ENCODE measurements at places on chromosomes 12 and 14. TPM values are rescaled to one million over a fixed set of nuclear protein-coding genes. Genes with fewer than 3 reads are reported as not detected.

DNA sequence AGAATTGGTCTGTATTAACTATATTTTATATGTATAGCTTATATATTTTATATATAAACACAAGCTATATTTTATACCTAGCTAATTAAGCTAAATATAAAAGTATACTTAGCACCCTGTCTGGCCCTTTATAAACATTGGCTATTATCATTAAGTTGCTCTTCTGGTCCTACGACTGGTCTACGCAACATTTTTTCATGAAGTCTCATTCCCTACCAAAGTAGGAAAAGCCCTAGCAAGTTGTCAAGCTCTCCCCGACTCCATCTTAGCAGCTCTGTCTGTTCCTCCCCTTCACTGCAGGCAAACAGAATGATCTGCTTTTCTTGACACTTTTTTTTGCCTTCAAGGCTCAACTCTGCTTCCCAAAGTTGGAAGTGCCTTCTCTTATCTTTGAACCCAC is 36.7 kb upstream of the ELK3 start:
- DNase-seq = no peak

DNA sequence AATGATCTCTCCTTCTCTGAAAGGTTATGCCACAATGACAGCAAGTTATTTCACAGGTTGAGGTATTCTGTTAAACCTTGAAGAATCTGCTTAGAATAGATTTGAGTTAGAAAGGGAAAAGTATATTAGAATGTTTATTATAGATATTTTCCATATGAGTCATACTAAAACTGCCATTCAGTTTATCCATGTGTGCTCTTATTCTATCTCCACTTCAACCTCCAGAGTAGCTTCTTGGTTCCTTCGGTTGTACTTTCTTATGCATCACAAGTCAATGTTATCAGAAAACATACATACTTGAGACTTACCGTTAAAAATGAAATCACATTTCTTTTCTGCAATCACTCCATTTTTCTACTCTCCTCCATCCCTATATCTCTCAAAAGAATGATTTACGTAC is 197.7 kb downstream of the BCAT1 start:
- no peak for DNase-seq

DNA sequence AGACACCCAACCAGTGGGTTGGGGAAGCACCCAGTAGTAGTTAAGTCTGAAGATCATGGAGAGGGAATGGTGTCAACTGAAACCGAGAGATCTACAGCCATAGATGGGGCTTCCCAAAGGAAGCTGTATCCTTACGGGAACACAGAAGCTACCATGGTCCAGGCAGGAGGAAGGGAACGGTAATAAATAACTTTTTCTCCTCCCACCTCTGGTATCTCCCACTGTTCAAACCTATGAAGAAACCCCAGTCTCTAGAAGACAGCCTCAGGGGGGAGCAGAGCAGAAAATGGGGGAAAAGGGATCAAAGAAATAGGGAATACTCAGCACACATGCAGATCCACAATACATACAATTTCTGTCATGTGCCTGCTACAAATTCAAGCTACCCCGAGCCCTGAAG is 33.4 kb downstream of the ZNF605 start:
- DNase-seq = no peak

DNA sequence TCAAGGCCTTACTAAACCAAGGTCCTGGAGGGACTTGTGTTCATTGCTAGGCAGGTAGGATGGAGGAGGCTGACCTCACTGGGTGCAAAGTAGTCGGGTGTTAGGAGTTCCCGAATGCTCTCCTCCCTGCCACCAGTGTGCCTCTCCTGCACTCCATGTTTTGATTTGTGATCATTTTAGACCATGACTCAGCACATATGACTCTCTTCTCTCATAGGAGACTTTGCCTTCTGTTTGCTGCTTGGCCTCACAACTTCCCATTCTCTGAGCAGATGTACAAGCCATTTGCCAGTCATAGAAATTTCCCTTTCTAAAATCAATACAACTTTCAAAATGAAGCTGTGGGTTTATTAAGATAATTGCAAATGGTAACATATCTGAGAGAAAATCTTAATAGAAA is 46.6 kb upstream of the LRIG3 start:
- no peak for DNase-seq

- DNase-seq = no peak
These were observed 143.0 kb downstream of the AKAP6 start for GRCh38 chr14:32472076-32472475.

- DNase-seq = peak; percentile 23
These were observed 79.9 kb downstream of the TAOK3 start for GRCh38 chr12:118292836-118293235.

DNA sequence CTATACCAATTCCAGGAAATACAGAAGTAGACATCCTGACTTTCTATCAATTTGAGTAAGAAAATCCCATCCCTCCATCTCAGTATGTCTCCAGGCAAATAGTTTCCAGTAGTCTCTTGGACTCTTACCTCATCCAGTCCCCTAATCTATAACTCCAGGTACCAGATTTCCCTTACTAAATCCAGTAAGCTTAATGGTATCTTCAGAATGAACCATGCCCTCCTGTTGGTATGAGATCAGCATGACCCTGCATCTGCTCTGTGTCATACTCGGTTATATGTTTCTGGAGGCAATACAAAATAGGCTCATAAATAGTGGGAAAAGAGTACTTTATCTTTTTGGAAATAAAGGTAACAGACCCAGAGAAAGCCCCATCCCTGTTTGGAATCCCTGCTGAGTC is 18.4 kb downstream of the PIGH start:
- DNase-seq = peak; percentile 25

DNA sequence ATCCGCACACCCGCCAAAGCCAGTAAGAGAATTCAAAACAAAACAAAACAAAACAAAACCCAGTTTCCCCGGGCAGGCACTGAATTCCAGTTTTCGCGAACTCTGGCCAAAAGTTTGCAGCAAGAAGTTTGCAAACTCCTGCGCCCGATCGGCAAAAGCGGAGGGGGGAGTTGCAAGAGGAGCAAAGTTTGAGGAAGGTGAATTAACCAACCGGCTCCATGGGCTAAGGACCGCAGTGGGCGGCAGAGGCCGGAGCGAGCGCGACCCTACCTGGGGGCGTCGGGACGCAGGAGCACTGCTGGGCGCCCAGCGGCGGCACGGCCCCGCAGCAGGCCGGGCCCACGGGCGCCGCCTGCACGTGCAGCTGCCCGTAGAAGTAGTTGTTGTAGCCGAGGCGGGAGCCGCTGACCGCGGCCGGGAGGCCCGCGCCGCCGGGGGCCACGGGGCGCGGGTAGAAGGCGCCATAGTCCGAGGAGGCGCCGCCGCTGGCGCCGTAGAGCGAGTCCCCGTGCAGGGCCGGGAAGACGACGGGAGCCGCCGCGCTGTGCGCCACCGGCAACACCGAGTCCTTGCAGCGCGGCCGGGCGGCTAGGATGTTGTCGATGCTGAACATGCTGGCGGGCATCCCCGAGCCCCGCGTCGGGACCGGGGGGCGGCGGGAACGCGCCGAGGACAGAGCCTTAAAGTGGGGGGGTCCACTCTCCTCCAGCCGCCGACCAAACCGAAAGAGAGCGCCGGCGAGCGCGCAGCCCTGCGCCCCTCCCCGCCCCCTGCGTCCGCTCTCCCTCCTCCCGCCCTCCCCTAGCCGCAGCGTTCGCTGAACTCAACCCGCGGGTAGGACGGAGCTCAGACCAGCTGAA is at the start of gene GSC:
TSS of gene GSC (minus strand) at position 723 of the 860 bp plus-strand sequence. CDS start at position 625, 98 bp downstream.
- peak; percentile 59 for DNase-seq

- no peak for DNase-seq
These were observed 4.3 kb downstream of the RNASE1 start for GRCh38 chr14:20798318-20798717.

GRCh38 chr12:75814851-75815754 is 216.5 kb downstream of the PHLDA1 start:
- peak; percentile 96 for DNase-seq

DNA sequence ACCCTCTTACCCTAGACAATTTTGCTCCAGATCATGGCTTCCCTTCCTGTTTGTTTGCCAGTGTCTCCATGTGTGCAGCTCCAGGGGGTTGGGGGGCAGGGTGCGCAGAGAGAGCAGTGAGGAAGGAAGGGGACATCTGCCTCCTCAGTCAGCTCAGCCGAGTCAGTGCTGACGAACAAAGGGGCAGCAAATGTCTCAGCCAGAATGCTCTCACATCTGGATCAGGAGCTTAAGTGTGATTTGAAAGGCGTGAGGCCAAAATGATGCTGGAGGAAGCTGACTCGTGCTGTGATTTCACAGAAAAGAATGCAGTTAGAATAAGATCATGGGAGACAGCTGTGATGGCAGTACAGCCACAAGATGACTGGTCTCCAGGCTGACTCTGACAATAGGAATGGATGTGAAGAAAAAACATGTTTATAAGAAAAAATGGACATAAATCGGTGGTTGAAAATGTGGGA is 27.1 kb upstream of the CDK17 start:
- peak; percentile 97 for DNase-seq

- peak; percentile 81 for DNase-seq
These were observed 720.9 kb upstream of the TBX3 start for GRCh38 chr12:115404761-115405470.

DNA sequence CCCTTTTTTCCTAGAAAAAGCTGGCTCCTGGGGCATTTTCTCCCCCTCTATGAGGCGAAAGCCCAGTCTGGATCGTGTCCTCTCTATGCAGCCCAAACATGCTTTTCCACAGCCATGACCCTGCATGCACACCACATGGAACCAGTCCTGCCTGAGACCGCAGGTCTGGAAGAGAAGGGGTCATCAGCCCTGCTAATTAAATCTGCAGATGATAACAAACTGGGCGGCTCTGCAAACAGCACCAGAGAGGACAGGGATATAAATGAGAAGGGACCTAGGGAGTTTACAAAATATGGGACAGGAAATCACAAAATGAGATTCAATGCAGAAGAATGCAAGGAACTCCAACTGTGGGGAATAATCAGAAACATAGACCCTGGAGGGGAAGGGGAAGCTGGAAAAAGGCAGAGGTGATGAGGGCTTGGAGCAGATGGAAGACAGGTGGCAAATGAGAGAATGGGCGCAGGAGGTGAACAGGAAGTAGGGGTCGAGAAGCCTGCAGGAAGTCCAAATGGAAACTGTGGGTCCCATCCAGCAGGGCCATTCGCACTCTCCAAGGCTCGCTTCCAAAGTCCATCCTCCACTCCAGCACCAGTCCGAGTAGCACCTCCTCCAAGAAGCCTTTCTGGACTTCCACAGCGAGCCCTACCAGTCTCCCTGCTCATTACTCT is 76.3 kb downstream of the ANO2 start:
- no peak for DNase-seq

DNA sequence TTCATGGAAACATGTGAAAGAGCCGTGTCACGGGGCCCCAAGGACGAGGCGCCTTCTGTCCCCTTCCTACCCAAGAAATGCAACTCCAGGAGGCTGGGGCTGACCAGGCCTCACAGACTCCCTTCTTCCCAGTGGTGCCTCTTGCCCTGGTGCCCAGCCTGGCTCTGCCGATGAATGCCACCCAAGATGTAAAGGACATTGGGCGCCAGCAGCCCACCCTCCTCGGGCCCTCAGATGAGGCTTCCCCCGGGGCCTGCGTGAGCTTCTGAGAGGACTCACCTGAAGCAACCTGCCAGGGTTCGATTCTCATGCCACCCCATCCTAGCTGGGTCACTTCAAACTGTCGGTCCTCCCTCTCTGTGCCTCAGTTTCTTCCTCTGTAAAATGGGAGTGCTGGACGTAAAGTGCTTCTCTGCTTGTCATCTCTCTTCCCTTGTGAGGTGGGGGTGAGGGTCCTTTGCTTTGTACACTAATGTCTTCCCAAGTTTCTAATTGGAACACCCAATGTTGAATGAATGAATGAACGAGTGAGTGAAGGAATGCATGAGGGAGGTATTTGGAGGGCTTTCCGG is 10.8 kb downstream of the FAM222A start:
- no peak for DNase-seq

DNA sequence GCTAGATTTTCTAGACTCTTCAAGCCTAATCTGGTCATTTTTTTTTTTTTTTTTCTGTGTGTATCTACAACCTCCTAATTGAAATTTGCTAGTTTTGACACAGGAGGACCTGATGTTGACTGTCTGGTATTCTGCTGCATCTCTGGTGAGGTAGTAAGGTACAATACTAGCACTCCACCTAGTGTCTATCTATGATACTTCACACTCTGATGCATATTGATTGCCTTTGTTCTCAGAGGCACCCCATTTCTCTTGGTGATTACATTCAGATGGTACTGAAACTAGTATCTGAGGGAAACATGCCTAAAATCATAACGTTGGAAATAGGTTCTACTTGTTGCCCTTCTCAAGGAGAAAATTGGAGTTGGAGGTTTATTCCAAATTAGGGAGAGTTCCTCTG is 930.5 kb upstream of the NOVA1 start:
- peak; percentile 1 for DNase-seq

DNA sequence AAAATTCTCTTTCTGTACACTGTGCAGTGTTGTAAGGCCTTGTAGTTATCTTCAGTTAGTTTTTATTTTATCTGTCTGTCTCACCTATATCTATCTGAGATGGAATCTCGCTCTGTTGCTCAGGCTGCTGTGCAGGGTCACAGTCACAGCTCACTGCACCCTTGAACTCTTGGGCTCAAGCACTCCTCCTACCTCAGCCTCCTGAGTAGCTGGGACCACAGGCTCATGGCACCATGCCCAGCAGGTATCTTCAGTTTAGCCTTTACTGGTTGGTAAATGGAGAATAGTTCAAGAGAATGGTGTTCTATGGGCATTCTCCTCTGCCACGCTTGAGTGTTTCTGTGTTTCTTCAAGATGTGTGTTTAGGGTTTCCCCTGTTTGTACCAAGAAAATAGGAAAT is 13.6 kb downstream of the TULP3 start:
- no peak for DNase-seq

DNA sequence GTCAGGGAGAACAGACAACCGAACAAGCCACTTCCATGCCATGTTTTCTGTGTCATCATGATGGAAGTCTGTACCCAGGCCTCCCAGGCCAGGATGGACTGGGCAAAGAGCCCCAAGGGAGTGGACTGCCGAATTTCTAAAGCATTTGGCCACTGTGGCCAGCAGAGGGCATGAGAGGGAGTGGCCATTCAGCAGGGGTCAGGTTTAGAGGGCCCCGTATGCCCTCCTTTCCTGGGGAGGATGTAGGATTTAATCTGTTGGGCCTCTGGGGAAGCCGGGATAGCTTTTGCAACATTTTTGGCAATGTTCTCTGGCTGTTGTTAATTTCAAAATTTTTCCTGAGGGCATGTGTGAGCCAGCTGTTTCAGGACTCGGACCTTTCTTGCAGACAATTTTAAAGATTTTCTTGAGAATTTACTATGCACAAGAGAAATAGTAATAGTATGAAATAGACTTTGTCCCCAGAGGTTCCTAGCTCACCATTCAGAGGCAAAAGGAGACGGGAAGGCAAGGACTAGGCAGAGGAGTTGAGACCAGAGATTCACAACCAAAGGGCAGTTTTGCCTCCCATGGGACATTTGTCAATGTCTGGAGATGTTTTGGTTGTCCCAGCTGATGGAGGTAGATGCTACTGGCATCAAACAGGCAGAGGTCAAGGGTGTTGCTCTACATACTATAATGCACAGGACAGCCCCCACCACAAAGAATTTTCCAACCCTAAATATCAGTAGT is 18.0 kb downstream of the ACACB start:
- no peak for DNase-seq

GRCh38 chr12:75505706-75506312 is 5.6 kb downstream of the KRR1 start:
- peak; percentile 35 for DNase-seq

- no peak for DNase-seq
These were observed 291.7 kb upstream of the FAR2 start for GRCh38 chr12:28857369-28857768.

The LMO3 gene
- 104 TPM for total RNA-seq

The NIN gene
- total RNA-seq = 58.7 TPM

The B4GALNT1 gene
- 1.4 TPM for total RNA-seq

The SERPINA9 gene
- total RNA-seq = 1.4 TPM

The LIN7A gene
- total RNA-seq = 23.4 TPM

The TIMM9 gene
- 33.5 TPM for total RNA-seq

The HEBP1 gene
- 10.4 TPM for total RNA-seq

The WSCD2 gene
- total RNA-seq = 1.2 TPM

Measured in umbilical cord (tissue), 2 donors.